GM12891 (cell line): ENCODE measurements at places on chromosomes 2 and 18.

DNA sequence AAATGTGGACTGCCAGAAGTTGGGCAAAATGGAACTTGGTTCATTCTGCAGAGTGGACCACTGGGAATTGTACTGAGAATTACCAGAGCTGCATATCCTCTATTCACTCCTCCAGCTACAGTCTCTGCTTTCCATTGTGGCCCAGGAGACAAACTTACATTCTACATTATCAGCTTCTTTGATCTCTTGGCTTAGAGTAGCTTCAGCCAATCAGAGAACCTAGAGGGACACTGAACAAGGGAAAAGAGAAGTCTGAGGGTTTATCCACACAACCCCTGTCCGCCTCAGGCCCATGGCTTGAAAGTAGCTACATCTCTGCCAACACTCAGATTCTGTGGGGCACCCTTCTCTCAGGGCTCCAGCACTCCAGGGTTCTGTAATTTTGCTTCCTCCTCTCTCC, 251.1 kb downstream of the TRIB2 start:
- DNase-seq, result no peak

- DNase-seq, result no peak
Observed at GRCh38 chr2:236562434-236562833, 7.2 kb upstream of the ACKR3 start.

- DNase-seq, result no peak
Observed at GRCh38 chr2:185255566-185255965, 483.0 kb upstream of the FSIP2 start.

DNA sequence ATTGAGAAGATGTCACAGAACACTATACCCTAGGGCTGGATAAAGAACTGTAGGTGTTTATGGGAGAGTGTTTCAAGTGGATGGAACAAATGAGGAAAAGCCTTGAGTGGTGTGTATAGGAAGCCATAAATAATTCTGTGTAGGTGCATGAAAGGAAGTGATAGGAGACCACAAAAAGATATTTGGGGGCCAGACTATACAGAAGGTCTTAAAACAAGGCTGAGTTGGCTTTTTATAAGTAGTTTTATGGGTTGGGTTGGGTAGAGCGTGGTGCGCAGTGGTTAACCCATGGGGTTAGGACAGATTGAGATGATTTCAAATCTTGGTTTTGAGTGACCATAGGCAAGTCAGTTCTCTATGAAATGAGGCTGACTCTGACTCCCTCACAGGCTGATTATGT, 110.5 kb downstream of the PKP4 start:
- DNase-seq, result no peak

DNA sequence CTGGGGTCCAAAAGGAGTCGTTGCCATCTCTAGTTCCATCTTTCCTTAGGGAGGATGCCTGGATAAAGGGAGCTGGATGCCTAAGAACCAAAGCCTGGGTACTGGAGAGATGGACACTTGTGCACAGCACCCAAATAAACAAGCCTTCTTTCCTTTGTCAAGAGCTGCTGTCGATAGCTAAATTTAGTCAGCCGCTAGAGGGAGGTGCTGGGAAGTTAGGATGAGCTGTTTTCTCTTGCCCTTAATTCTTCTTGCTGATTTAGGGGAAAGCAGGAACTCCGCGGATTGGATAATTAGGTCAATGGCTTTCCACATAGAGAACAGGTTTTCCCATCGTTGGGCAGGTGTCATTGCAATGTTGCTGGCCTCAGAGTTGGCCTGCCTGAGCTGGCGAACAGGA, 30.9 kb upstream of the SERPINB12 start:
- no peak for DNase-seq

GRCh38 chr2:176114930-176115625, 1.5 kb upstream of the HOXD10 start:
- DNase-seq, result no peak

GRCh38 chr2:206154197-206154596, 5.0 kb downstream of the NDUFS1 start:
- DNase-seq, result no peak

DNA sequence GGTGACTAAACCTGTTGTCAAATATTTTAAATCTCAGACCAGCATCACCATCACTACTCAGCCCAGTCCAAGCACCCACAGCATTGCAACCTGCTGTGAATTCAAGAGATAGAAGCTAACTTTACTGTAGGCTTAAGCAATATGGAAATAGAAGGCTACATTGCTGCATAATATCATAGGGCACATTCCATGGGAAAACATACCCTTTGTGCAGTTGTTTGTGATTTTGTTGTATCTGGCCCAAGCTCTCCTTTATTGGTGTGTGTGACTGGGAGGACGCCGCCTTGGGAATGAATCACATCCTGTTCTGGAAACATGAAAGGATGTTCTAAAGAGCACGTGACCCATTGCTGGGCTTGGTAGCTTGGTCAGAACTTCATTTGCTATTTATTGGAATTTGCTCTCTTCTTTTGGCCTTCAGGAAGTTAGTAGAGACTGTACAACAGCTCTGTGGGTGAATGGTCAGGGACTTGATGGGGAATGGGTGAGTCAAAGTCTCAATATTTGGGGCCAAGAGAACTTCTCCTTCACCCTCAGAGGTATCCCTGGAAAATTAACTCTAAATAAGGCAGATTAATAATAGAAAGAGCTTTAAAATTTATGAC, 106.8 kb upstream of the SERPINE2 start:
- no peak for DNase-seq
